ENCODE measurements at places on chromosomes 1 and 21.

DNA sequence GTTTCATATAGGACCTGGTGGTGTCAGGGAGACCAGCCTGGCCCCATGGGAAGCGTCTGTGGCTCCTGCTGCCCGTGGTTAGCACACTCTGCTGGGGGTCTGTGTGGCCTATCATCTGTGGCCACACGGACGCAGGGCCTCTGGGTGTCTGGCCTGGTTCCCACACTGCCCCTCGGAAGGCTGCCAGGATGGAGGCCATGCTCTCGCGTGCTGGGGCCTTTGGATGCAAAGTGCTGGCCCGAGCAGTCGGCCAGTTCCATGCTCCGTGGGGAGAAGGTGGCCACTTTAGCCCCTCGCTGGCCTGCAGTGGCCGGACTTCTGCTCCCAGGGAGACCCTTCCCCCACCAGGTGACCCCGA lies 20.8 kb upstream of the LRRC3 start:
- no peak for DNase-seq
- H3K4me3 ChIP-seq, result no peak overlapping the region
- H3K27ac ChIP-seq, result no peak overlapping the region
- H3K36me3 ChIP-seq, result peaks cover 9% of the 10 kb centered on the region
- H3K4me1 ChIP-seq, result no peaks in the 10 kb centered on the region
- H3K27me3 ChIP-seq, result no peaks in the 10 kb centered on the region

DNA sequence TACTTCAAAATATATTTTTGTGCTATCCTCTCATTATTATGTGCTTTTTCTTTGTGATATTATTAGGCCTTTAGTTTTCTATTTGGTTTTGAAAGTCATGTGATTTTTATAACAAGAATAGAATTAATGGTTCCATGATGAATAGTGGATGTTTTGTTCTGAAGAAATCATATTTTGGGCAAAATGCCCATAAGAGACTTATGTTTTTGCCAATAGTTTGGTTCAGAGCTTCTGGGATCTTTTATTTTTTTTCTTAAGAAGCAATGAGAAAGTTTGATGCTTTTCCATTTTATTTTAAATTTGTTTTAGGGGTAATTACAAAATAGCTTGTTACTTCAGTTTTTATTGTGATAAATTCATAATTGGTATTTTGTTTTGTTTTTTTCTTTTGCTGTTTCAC lies 49.8 kb downstream of the LYPLAL1 start:
- H3K27ac ChIP-seq, result no peak overlapping the region
- no peaks in the 10 kb centered on the region for H3K27me3 ChIP-seq
- H3K4me3 ChIP-seq, result no peak overlapping the region
- H3K4me1 ChIP-seq, result no peaks in the 10 kb centered on the region

DNA sequence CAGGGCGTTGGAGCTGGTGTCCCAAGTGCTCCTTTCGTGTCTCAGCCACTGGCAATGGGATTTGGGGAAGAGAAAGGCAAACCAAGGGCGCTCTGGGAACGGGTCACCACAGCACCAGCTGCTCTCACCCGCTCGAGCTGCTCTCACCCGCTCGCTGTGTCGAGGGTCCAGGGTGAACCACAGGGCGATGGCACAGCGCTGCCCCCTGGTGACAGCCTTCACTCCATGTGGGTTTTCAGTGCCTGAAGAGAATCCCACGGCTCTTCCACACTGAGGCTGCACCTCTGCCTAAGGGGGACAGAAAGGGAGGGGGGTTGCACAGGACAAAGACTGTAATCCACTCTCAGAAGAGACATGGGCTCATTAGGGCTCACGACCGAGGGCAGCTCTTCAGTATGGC lies 7.1 kb upstream of the CLDN19 start:
- H3K4me3 ChIP-seq, result no peak overlapping the region
- H3K4me1 ChIP-seq, result peaks cover 14% of the 10 kb centered on the region
- no peak overlapping the region for H3K27ac ChIP-seq
- peak; percentile 72 for DNase-seq
- peaks cover 38% of the 10 kb centered on the region for H3K36me3 ChIP-seq

- no peak for DNase-seq
- no peaks in the 10 kb centered on the region for H3K27me3 ChIP-seq
- H3K4me3 ChIP-seq, result no peak overlapping the region
- no peak overlapping the region for H3K27ac ChIP-seq
Observed at GRCh38 chr1:162131400-162132321, 62.2 kb downstream of the NOS1AP start.

DNA sequence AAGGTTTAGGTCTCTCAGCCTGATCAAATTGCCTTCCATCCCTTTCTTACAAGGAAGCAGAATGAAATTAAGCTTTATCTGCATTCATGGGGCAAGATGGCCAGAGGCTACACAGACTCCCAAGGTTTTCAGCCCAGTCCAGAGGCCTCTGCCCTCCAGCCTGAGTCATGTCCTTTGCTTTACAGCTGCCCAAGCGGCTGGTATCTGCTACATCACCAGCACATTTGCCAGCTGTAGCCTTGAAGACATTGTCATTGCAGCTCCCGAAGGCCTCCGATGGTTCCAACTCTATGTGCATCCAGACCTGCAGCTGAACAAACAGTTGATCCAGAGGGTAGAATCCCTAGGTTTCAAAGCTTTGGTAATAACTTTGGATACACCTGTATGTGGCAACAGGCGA lies 16.0 kb downstream of the HAO2 start:
- no peak overlapping the region for H3K4me3 ChIP-seq
- H3K4me1 ChIP-seq, result peaks cover 9% of the 10 kb centered on the region
- H3K27me3 ChIP-seq, result no peaks in the 10 kb centered on the region

Measured in WTC11 (cell line).